ENCODE measurements at places on chromosomes 12 and 14.
A peak's percentile ranks its signal among the peaks of the same experiment; 100 is the strongest.

GRCh38 chr14:24784981-24785380, 151.0 kb upstream of the GZMB start:
- DNase-seq = no peak

- DNase-seq = no peak
Observed at GRCh38 chr12:92654929-92655328, 47.9 kb upstream of the PLEKHG7 start.

GRCh38 chr14:68621400-68622365, 171.2 kb downstream of the ZFP36L1 start:
- DNase-seq = no peak

DNA sequence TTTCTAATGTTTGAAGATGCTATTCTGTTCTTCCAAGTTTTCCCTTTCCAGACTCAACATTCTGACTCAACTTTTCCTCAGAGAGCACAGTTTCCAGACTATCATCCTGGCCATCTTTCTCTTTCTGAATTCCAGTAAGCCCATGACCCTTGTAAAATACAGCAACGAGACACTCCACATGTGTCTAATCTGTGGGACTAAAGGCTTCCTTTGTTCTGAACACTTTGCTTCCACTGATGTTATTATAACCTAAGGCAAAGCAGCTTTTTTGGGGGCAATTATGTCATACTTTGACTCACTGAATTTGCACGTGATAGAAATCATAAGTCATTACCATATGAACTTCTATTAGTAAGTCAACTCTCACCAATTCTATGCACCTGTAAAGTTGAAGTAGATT, 6.3 kb upstream of the ART4 start:
- no peak for DNase-seq

GRCh38 chr14:33956640-33957039, 5.8 kb upstream of the EGLN3 start:
- no peak for DNase-seq

DNA sequence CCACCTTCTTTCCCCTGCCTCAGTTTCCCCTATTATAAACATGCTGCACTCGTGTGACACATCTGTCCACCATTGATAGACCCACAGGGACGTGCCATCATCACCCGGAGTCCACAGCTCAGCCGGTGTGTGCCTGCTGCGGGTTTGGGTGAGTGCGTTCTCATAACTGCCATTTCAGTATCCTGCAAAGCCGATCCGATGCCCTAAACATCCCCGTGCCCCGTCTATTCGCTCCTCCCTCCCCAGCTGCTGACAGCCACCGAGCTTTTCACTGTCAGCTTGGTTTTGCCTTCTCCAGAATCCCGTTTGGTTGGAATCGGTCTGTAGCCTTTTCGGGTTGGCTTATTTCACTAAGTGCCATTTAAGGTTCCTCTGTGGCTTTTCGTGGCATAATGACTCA, 3.9 kb downstream of the LRCOL1 start:
- DNase-seq = no peak

- no peak for DNase-seq
Observed at GRCh38 chr14:49733836-49734235, 34.1 kb upstream of the KLHDC2 start.

- no peak for DNase-seq
Observed at GRCh38 chr12:64611341-64612284, 1.3 kb downstream of the RASSF3 start.

DNA sequence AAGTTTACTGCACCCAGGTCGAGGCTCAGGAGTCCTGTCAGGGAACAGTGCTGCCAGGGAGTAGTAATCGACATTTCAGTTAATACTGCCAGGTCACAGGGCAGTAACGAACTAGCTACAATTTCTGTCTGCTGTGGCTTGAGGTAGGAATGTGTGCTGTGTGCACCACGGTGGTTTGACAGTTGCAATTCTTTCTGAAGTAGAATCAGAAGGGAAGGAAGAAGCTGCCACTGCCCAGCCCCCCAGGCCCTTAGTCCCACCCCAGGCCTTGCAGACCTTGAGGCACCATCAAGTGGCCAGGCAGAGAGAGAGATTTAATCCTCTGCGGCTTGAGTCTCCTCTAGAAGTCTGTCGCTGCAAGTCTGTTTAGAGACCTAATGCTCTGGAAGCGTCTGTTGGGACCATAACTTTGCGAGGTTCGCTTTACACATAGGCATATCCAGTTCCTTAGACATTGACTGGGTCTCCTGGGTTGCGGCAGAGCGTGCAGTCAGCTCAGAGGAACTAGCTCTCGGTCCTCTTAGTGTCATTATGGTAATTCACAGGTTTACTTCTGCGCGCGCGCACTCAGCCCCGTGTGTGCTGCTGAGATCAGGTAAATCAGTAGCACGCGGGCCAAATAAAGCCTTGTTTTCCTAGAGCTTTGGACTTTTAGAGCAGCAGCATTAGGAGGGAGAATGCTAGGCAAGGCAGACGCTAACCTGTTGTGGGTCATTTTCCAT, 9.8 kb downstream of the NKX2-1 start:
- no peak for DNase-seq

GRCh38 chr12:752695-753610, 574 bp downstream of the WNK1 start:
- DNase-seq = peak; percentile 22

- DNase-seq = no peak
Observed at GRCh38 chr12:12683725-12684124, 12.3 kb downstream of the GPR19 start.

- no peak for DNase-seq
Observed at GRCh38 chr14:99156090-99156425, 115.9 kb downstream of the BCL11B start.

- DNase-seq = no peak
Observed at GRCh38 chr14:92411941-92412340, 89.0 kb downstream of the SLC24A4 start.

DNA sequence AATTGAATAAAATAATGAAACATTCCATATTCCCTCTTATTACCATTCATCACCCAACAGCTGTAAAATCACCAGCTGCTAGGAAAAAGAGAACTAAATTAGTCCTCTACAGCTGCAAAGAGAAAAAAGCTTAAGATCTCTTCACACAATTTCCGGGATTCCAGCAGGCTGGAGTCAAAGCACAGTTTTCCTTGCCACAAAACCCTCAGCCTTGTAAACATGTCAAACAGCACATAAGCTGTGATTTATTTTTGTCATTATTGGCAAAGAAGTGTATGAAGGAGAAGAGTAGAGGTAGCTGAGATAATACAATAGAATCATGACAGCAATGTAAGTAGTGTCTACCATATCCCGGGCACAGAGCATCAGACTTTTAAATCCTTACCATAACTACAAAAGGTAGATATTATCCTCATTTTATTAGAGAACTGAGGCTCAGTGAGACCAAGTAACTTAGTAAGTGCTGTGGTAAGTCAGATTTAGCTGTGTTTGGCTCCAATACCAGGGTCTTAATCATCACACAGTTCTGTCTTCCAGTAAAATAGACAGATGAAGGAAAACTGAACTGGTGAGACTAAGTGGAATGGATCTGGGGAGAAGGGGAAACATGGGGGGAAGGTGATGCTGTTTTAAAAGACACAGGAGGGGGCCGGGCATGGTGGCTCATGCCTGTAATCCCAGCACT, 57.3 kb downstream of the NTN4 start:
- DNase-seq = no peak

DNA sequence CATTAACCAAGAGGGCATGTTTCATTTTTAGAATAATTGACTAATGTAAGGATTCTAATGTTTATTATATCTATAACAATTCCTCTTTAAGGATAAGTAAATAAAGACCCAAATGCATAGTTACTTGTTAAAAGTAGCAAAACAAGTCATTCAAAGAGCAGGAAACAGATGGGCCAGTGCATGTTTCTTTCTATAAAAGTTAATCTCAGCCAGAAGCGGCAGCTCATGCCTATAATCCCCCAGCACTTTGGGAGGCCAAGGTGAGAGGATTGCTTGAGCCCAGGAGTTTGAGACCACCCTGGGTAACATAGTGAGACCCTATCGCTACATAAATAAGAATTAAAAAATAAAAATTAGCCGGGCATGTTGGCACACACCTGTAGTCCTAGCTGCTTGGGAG, 391.0 kb upstream of the RGS6 start:
- no peak for DNase-seq

DNA sequence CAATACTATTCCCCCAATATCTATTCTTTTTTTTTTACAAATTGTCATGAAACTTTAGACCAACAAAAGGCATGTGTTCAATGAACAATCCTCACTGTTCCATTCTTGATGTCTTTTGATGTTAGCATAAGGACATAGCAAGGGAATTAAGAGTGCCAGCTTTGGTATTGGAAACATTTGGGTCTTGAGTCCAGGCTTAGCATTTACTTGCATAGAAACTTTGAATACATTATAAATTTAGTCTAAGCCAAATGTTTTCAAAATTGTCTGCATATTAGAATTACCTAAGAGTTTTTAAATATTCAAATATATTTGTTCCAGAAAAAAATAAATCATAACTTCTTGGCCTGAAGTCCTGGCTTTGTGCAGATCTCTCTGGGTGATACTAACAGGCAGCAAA, 406.5 kb downstream of the LRFN5 start:
- DNase-seq = no peak

- no peak for DNase-seq
Observed at GRCh38 chr14:69473260-69473659, 11.3 kb upstream of the PLEKHD1 start.

DNA sequence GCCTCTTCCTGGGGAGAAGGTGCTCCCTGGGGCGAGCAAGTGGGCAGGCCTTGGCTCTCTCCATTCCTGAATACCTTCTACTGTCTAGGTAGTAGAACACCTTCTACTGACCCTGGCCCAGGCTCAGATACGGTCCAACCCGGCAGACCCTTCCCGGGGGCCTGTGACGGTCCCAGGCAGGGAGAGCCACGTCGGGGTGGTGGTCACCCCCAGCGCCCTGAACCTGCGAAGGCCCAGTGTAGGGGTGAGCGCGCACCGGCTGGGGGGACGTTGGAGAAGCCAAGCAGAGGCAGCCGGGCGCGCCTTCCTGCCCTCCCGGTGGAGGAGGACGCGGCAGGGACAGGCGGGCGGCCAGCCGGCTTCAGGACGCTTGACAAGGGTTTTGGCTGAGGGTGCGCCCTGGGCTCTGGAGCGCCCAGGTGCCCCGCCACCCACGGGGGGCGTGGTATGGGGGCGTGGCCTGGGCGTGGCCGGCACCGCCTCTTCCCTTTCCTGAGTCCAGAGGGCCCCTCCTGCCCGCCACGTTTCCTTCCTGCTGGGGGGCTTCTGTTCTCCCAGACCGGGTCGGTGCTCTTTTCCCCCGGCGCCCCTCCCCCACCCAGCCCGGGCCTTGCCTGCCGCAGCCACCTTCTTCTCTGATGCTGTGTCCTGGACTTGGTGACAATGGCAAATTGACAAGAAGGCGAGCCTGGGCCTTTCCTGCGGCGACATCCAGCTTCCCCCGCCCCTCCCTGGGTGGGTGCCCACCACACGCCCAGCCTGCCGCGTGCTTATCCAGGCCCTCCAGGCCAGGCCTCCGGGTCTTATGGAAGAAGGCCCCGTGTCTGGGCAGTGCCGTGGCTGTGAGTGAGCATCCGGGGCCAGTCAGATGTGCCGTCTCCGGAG, 24.5 kb upstream of the PPP1R13B start:
- peak; percentile 45 for DNase-seq

All from effector memory CD4-positive, alpha-beta T cell (primary cell).